ENCODE measurements at places on chromosomes 6 and 20. TPM values are rescaled to one million over a fixed set of nuclear protein-coding genes. Genes with fewer than 3 reads are reported as not detected.
A peak's percentile ranks its signal among the peaks of the same experiment; 100 is the strongest.

GRCh38 chr6:38617856-38618255 is 21.9 kb downstream of the BTBD9 start:
- H3K27me3 ChIP-seq: no peaks in the 10 kb centered on the region
- no peak for DNase-seq
- H3K27ac ChIP-seq: no peak overlapping the region
- H3K4me1 ChIP-seq: peaks cover 9% of the 10 kb centered on the region

- no peaks in the 10 kb centered on the region for H3K4me1 ChIP-seq
- H3K27ac ChIP-seq: no peak overlapping the region
- no peak overlapping the region for H3K4me3 ChIP-seq
These were observed 112.8 kb downstream of the ADGRG6 start for GRCh38 chr6:142414462-142415250.

DNA sequence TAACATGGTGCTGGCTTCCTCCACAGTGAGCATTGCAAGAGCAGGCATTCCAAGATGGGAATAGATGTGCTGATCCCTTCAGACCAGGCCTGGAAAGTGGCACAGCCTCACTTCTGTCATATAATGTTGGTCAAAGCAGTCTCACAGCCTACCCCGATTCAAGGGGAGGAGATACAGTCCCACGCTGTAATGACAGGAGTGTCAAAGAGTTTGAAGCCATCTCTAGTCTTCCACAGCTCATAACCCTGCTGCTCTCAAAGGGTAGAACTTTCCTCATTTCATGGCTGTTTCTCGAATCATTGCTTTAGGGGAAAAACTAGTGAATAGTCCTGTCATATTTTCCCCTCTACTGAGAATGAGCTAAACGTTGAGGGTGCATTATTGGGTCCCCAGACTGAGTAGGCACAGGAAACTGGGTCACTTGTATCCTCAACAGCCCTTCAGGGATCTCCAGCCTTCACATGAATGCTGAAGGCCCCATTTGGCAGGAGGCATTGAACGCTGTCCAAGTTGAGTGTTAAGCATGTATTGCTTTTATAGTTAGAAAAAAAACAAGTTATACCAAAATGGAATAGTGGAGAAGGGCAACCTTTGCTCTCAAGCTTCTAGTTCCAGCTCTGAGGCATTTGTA is 27.3 kb downstream of the DTD1 start:
- no peak overlapping the region for H3K27ac ChIP-seq
- no peaks in the 10 kb centered on the region for H3K4me1 ChIP-seq
- H3K27me3 ChIP-seq: peaks cover 1% of the 10 kb centered on the region
- H3K4me3 ChIP-seq: no peak overlapping the region

- no peak for DNase-seq
- H3K4me1 ChIP-seq: no peaks in the 10 kb centered on the region
- peaks cover 2% of the 10 kb centered on the region for H3K27me3 ChIP-seq
- H3K36me3 ChIP-seq: no peaks in the 10 kb centered on the region
These were observed 56.1 kb downstream of the KIAA0408 start for GRCh38 chr6:127402890-127403617.

GRCh38 chr6:6317386-6317785 is 3.1 kb downstream of the F13A1 start:
- peaks cover 7% of the 10 kb centered on the region for H3K27me3 ChIP-seq
- no peak overlapping the region for H3K4me3 ChIP-seq
- no peak overlapping the region for H3K27ac ChIP-seq
- no peaks in the 10 kb centered on the region for H3K4me1 ChIP-seq

DNA sequence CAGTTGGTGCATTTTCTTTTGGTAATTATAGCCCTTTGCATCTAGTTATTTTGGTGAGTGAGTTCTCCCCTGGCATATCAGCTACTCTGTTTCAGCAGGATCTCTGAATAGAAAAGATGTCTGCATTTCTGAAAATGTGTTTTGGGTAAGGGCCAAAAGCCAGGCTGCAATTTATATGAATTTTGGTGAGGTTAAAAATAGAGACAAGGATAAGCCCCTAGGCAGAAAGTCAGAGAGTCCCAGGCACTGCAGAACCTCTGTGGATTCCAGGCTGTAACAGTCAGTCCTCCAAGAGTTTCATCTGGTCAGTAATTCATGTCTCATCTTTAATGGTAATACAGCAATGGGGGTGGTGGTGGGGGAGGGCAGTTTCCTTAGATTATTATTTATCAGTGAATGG is 53.0 kb downstream of the HDGFL1 start:
- no peaks in the 10 kb centered on the region for H3K36me3 ChIP-seq
- no peaks in the 10 kb centered on the region for H3K4me1 ChIP-seq
- H3K27me3 ChIP-seq: no peaks in the 10 kb centered on the region

GRCh38 chr6:163830641-163831040 is 416.1 kb downstream of the QKI start:
- peaks cover 3% of the 10 kb centered on the region for H3K27me3 ChIP-seq
- no peaks in the 10 kb centered on the region for H3K4me1 ChIP-seq
- no peak overlapping the region for H3K27ac ChIP-seq
- no peak overlapping the region for H3K4me3 ChIP-seq
- H3K36me3 ChIP-seq: peaks cover 4% of the 10 kb centered on the region

- no peak overlapping the region for H3K27ac ChIP-seq
- H3K4me3 ChIP-seq: no peak overlapping the region
- DNase-seq: no peak
- no peaks in the 10 kb centered on the region for H3K36me3 ChIP-seq
These were observed 518.1 kb downstream of the HDGFL1 start for GRCh38 chr6:23087471-23087870.

- H3K27me3 ChIP-seq: no peaks in the 10 kb centered on the region
- no peaks in the 10 kb centered on the region for H3K4me1 ChIP-seq
- no peaks in the 10 kb centered on the region for H3K36me3 ChIP-seq
- H3K4me3 ChIP-seq: no peak overlapping the region
- H3K27ac ChIP-seq: no peak overlapping the region
These were observed 89.3 kb upstream of the JAG1 start for GRCh38 chr20:10763112-10763511.

GRCh38 chr6:1689141-1689540 is 79.4 kb downstream of the FOXC1 start:
- no peak overlapping the region for H3K4me3 ChIP-seq
- no peak for DNase-seq

- no peak overlapping the region for H3K27ac ChIP-seq
- no peak for DNase-seq
- peaks cover 10% of the 10 kb centered on the region for H3K4me1 ChIP-seq
- no peaks in the 10 kb centered on the region for H3K36me3 ChIP-seq
- no peak overlapping the region for H3K4me3 ChIP-seq
- no peaks in the 10 kb centered on the region for H3K27me3 ChIP-seq
These were observed 115.3 kb upstream of the ESR1 start for GRCh38 chr6:151692216-151692615.

DNA sequence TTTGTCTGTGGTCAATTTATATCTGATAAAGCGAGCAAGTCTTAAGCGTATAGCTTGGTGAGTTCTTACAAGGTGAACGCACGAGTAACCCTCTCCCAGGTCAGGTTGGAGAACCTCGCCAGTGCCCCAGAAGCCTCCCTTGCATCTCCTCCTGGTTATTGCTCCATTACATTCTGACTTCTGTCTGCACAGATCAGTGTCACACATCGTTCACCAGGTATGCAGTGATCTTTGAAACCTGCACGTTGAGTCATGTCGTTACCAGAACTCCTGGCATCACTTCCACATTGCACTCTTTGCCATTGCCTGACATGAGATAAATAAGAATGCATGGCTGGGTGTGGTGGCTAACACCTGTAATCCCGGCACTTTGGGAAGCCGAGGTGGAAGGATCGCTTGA is 44.2 kb downstream of the AKAP12 start:
- no peaks in the 10 kb centered on the region for H3K36me3 ChIP-seq
- peaks cover 2% of the 10 kb centered on the region for H3K4me1 ChIP-seq
- H3K27me3 ChIP-seq: peaks cover 17% of the 10 kb centered on the region
- DNase-seq: no peak
- no peak overlapping the region for H3K4me3 ChIP-seq

DNA sequence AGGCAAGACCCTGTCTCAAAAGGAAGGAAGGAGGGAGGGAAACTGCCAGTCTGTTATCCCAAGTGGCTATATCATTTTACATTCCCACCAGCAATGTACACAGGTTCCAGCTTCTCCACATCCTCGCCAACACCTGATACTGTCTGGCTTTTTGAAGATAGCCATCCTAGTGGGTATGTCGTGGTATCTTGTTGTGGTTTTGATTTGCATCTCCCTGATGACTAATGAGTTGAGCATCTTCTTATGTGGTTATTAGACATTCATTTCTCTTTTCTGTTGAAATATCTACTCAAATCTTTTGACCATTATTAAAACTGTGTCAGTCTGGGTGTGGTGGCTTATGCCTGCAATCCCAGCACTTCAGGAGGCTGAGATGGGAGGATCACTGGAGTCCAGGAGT is 47.9 kb upstream of the ARID1B start:
- no peak for DNase-seq
- no peaks in the 10 kb centered on the region for H3K36me3 ChIP-seq
- no peaks in the 10 kb centered on the region for H3K4me1 ChIP-seq
- no peak overlapping the region for H3K4me3 ChIP-seq

DNA sequence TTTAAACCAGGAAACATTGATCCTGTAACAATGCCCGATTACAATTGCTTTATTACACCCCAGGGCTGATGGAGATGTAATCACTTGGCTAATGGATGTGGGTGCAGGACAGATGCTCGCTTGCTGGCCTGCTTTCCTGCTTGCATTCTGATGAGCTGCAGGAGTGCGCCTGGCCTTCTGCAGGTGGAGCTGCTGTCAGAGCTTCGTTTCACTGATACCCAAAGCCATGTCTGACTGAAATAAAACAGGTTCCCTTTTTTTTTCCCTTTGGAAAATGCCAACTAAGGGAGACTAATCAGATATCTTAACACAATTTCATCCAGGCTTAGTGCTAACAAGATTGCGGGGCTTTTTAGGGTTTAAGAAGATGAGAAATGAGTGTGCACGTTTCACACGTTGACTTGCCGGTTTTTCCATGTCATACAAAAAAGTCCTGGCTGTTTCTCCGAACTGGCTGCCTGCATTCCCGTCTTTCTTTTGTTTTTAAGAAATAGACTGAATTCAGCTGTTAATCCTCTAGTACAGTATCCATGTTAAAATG is 60.7 kb downstream of the VAPB start:
- H3K27ac ChIP-seq: no peak overlapping the region
- peaks cover 6% of the 10 kb centered on the region for H3K36me3 ChIP-seq
- H3K4me3 ChIP-seq: no peak overlapping the region

- DNase-seq: no peak
- H3K4me3 ChIP-seq: no peak overlapping the region
- no peaks in the 10 kb centered on the region for H3K4me1 ChIP-seq
- no peak overlapping the region for H3K27ac ChIP-seq
- H3K36me3 ChIP-seq: no peaks in the 10 kb centered on the region
These were observed 18.7 kb downstream of the SRXN1 start for GRCh38 chr20:634148-634925.

DNA sequence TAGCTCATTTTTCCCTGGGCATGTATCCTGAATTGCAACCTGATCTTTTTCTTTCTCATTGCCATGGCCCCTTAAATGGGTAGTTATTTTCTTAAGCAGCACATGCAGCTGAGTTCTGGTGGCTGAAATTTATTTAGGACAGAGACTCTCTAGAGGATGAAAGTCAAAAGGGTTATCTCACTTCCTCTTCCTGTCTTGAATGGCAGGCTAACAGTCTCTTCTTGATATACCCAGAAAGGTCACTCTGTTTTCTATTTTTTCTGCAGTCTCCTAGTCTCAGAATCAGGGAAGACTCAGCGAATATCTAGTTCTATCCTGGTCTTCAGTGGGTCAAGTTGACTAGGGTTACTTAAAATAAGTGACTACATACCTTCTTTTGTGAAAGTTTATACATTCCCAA is 243.3 kb downstream of the EPHA7 start:
- no peaks in the 10 kb centered on the region for H3K4me1 ChIP-seq
- no peaks in the 10 kb centered on the region for H3K36me3 ChIP-seq
- H3K27me3 ChIP-seq: no peaks in the 10 kb centered on the region

GRCh38 chr20:59802471-59803221 is 130.8 kb downstream of the SYCP2 start:
- H3K27ac ChIP-seq: no peak overlapping the region
- peaks cover 9% of the 10 kb centered on the region for H3K27me3 ChIP-seq
- DNase-seq: no peak

GRCh38 chr6:168865-169455 is 123.3 kb upstream of the DUSP22 start:
- H3K4me1 ChIP-seq: no peaks in the 10 kb centered on the region
- DNase-seq: peak; percentile 35
- no peaks in the 10 kb centered on the region for H3K27me3 ChIP-seq
- no peak overlapping the region for H3K4me3 ChIP-seq

DNA sequence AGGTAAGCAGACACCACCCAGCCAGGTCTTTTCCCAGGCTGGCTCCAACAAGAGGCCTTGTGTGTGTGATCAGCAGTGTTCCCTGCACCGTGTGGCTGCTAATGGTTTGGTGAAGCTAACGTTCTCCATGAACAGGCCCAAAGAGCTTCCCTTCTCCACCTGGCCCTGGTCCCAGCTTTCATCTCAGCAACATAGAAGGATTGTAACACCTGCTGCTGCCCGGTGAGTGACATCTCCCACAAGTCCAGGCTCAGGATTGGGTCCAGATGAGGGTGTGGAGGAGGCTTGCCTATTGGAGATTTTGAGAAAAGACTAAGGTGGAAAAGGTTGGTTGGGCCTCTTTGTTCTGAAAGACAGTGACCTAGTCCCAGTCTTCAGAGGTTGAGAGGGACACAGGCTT is 89.6 kb downstream of the TMEM242 start:
- H3K27me3 ChIP-seq: peaks cover 23% of the 10 kb centered on the region
- peaks cover 42% of the 10 kb centered on the region for H3K4me1 ChIP-seq
- no peaks in the 10 kb centered on the region for H3K36me3 ChIP-seq
- no peak for DNase-seq

- H3K36me3 ChIP-seq: peaks cover 23% of the 10 kb centered on the region
- H3K4me1 ChIP-seq: peaks cover 54% of the 10 kb centered on the region
- peaks cover 1% of the 10 kb centered on the region for H3K27me3 ChIP-seq
- H3K4me3 ChIP-seq: no peak overlapping the region
- DNase-seq: no peak
These were observed 40.1 kb downstream of the PLCB1 start for GRCh38 chr20:8172191-8172590.

- no peak overlapping the region for H3K27ac ChIP-seq
- no peaks in the 10 kb centered on the region for H3K4me1 ChIP-seq
- peaks cover 4% of the 10 kb centered on the region for H3K27me3 ChIP-seq
These were observed 17.4 kb upstream of the LY86 start for GRCh38 chr6:6570929-6571671.

GRCh38 chr20:31823360-31824124 is 4.4 kb downstream of the MYLK2 start:
- peaks cover 7% of the 10 kb centered on the region for H3K27me3 ChIP-seq
- H3K27ac ChIP-seq: no peak overlapping the region
- H3K4me3 ChIP-seq: no peak overlapping the region
- no peaks in the 10 kb centered on the region for H3K36me3 ChIP-seq

- no peak overlapping the region for H3K27ac ChIP-seq
- no peak for DNase-seq
- H3K27me3 ChIP-seq: no peaks in the 10 kb centered on the region
- no peaks in the 10 kb centered on the region for H3K4me1 ChIP-seq
These were observed 91.7 kb downstream of the YTHDF1 start for GRCh38 chr20:63124092-63124781.

GRCh38 chr6:116217069-116217468 is 36.8 kb downstream of the TSPYL4 start:
- peak; percentile 16 for DNase-seq
- H3K27ac ChIP-seq: peak overlapping the region; percentile 29
- H3K27me3 ChIP-seq: no peaks in the 10 kb centered on the region
- H3K4me1 ChIP-seq: no peaks in the 10 kb centered on the region
- H3K4me3 ChIP-seq: no peak overlapping the region

LAMA2 gene
- polyA plus RNA-seq: 1.2 TPM

CLPSL2 gene
- not detected for polyA plus RNA-seq

C20orf141 gene
- polyA plus RNA-seq: not detected

SNAP25 gene
- polyA plus RNA-seq: not detected

EYS gene
- not detected for polyA plus RNA-seq

NNAT gene
- polyA plus RNA-seq: not detected

SRMS gene
- polyA plus RNA-seq: not detected

AGER gene
- 0.25 TPM for polyA plus RNA-seq

AAR2 gene
- 41.5 TPM for polyA plus RNA-seq

HCRTR2 gene
- polyA plus RNA-seq: not detected

CD24 gene
- 0.48 TPM for polyA plus RNA-seq

ADTRP gene
- polyA plus RNA-seq: not detected
